ENCODE measurements at places on chromosomes 13 and 19.

- no peak for DNase-seq
Measured at GRCh38 chr13:49183672-49184325, 36.3 kb upstream of the MLNR start.

DNA sequence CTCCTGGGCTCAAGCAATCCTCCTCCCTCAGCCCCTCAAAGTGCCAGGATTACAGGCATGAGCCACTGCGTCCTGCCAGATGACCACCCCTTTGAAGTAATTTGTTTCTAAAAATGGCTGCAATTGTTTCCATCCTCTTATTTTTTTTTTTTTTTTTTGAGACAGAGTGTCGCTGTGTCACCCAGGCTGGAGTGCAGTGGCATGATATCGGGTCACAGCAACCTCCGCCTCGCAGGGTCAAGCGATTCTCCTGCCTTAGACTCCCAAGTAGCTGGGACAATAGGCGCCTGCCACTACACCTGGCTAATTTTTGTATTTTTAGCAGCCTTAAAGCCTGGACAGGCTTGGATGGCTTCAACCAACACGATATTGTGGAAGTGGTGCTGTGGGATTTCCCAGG lies 22.3 kb upstream of the DPP9 start:
- DNase-seq = no peak

DNA sequence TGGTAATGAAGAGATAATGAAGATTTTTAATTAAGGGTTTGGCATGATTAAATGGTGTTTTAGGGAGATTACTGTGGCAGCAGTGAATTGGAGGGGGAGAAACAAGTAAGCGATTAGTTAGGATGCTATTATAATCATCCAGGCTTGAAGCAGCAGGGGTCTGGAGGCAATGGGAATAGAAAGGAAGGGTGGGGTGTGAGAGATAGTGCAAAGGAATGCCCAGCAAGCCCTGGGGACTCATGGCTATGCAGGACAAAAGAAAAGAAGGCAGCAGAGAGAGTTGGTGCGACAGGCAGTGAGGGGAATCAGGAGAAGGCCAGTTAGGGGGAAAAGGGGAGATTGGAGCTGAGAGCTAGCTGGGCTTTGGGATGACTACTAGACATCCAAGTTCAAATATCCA lies 34.5 kb downstream of the SOX21 start:
- no peak for DNase-seq

DNA sequence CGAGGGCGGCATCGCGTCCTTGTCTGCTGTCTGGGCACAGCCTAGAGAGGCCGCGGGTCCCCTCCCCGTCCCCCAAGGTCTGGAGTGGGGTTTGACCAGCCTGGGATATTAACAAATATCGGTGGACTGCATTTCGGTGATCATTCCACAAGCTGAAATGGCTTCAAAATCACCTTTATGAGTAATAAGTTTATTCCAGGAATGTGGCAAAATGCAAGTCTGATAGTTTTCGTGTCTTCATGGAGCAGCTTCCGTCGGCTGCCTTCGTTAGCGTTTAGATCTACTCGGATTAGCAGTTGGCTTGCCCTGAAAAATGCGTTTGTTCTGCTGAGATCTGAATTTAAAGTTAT lies 1.1 kb upstream of the GJA3 start:
- DNase-seq = no peak

GRCh38 chr19:9058905-9059667 lies 27.8 kb upstream of the OR1M1 start:
- no peak for DNase-seq

DNA sequence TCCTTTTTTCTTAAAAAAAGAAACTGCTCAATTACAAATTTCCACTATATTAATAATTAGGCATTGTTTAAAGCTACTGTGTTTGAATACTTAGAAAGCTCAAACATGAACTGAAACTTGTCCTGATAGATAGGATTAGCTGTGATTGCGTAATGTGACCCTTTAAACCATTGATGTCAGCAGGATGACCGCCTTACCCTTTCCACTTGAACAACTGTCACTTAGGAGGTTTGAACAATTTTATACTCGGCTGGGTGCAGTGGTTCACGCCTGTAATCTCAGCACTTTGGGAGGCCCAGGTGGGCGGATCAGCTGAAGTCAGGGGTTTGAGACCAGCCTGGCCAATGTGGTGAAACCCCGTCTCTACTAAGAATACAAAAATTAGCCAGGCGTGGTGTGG lies 2.9 kb downstream of the LAMP1 start:
- DNase-seq = no peak

GRCh38 chr19:20039203-20039723 lies at the start of gene ZNF682:
Gene ZNF682 (minus strand): TSS chr19:20039505. CDS start chr19:20039345, 160 bp downstream.
- peak; percentile 93 for DNase-seq

DNA sequence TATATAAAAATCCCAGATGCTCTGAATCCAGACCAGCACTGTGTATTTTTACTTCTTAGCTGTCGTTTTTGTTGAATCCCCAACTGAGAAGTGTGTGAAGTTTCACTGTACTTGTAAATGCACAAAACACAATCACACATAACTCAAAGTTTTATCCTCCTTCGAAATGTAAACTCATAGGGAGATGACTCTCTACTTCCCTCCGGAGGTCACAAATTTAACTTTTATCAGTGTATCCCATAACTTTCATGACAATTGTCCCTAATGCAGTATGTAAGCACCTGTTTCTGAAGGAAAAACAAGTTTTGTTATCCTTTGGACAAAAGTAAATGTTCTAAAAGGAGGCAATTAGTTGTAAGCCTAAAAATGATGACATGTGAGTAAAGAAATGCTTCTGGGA lies 665.0 kb upstream of the SLITRK6 start:
- DNase-seq = no peak

GRCh38 chr19:43575955-43576878 lies 616 bp downstream of the PINLYP start:
- DNase-seq = no peak

- DNase-seq = no peak
Measured at GRCh38 chr13:110916301-110917142, 1.7 kb upstream of the ANKRD10 start.

- no peak for DNase-seq
Measured at GRCh38 chr19:800360-801029, 3.2 kb downstream of the PTBP1 start.

DNA sequence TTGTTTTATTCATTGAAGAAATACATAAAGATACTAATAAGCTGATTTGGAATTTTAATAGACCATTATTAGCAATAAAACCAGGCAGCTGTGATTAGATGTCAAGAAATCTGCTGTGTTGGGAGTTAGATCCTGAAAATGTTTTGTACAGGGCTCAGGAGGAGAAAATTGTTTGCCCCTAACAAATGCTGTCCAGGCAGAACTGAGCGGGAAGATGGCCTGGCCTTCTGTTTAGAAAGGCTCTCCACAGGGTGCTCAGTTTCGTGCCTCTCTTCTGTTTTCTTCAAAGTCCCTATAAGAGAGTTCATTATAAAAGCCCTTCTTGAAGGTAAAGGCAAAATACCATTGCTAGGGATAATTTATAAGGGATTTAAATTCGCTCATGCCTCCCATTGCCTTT lies 64.1 kb downstream of the ERCC5 start:
- no peak for DNase-seq

DNA sequence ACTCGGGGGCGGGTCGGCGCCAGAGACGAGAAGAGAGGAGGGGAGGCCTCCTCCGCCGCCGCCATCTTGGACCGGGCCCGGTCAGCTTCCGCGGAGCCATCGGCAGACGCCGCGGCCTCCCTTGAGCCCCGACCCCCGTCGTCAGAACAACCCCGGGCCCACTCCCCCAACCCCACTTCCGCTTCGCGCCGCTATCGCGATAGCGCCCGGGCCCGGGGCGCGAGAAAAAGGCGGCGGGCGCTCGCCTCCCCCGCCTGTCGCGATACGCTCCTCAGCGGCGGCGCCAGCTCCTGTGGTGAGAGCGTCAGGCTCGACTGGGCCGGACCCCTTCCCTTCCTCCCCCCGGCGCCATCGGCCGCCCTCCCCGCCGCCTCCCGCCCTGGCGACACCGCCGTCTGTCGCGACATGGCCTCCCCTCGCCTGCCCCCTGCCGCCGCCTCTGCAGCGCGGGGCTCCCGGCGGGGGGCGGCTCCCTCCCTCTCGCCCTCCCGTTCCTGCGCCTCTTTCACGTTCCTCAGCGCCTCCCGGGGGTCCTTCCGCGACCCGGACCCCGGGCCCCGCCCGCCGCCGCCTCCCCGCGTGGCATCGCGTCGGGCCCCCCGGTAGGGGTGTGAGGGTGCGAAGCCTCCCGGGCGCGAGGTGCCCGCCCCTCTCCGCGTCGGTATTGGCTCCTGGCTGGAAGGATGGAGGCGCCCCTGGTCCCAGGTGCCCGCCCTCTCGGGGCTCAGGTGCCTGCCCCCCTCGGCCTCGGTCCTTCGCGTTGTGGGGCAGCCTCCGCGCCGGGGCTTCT lies at the start of gene CNOT3:
Gene CNOT3 (plus strand): TSS at position 64 of the 790 bp plus-strand sequence. CDS start 5,217 bp downstream, outside the sequence.
- no peak for DNase-seq

DNA sequence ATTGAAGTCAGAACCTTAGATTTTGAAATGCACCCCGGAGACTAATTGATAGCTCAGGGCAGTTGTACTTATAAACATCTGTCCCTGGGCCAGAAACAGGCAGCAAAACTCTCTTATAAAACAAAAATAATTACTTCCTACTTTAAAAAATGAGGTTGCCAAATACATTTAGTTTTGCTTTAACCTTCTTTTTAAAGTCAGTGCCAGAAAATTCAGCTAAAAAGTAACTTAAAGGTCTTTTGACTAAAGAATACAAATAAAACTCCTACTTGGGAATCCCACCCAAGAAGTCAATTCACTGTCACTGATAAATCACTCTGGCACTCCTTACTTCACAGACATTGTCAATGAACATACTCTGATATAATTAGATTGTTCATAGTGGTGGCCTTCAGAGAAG lies 60.7 kb downstream of the DOCK9 start:
- no peak for DNase-seq

DNA sequence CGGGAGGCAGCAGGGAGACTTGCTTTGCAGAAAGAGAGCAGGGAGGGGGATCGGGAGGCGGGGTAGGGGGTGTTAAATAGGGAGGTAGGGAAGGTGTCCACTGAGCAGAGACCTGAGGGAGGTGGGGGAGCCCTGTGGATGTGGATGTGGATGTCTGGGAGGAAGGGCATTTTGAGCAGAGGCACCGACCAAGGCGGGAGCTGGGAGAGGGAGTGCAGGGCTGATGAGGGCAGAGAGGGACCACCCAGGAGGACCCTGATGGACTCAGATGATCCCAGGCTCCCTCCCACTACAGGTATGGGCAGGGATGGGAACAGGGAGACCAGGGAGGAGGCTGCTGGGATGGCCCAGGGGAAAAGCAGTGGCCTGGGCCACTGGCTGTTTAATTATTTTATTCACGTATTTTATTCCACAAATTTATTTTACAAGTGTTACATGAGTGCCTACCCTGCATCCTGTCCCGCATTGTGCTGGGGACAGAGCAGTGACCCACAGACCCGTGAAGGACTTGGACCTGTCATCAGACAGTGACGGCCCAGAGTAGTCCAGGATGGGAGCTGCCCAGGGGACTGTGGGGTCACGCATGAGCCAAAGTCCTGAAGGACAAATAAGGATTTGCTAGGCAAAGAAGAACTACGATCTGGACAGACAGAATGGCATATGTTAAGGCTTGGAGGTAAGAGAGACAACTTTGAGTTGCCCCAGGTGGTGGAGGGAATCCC lies 5.3 kb downstream of the GRAMD1A start:
- no peak for DNase-seq

DNA sequence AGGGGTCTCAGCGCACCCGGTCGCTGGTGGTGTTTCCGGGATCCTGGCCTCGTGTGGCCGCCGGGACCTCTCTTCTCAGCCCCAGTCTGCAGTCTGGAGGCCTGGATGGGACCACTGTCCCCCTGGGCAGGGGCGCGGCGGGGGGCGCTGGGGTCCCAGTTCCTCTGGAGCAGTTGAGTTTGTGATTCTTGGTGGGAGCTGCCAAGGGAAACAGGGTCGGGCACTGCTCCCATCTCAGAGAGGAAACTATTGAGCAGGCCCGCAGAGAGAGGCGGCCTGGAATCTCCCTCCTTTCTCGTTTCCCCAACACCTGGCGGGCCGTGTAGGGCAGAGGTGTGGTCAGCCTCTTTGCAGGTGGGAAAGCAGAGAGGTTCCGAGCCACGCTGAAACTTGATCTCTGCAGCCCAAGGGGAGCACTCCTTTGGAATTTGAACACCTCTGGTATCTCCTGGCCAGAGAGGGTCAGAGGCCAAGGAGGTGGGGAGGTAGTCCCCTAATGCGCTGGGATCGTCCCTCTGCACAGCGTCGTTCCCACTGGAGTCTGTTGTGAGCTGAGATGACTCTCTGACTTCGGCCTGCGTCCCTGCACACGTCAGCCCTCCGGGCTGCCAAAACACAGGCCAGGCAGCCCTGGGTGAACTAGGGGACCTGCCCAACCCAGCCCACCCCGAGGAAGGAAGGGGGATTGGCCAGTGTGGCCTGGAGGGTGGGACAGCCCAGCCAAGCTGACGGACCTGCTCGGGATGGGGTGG lies 741 bp downstream of the PLEKHF1 start:
- no peak for DNase-seq

Measured in T-helper 9 cell (primary cell).